ENCODE measurements at places on chromosomes 16 and 17.
A peak's percentile ranks its signal among the peaks of the same experiment; 100 is the strongest.

DNA sequence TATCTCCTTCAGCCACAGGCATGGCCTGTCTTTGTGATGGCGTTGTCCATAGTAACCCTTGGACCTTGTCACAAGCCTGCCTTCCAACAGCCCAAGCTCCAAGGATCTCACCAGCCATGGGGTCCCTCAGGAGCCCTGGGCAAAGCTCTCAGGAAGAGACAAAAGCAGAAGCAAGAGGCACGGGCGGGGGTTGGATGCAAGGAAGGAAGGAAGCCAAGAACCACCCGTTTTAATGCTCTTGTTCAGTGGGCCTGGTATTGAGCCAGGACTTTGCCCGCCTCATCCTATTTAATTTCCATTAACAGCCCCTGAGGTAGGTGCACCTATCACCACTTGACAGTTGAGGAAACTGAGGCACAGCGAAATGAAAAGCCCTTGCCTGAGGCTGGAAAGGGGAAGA, 32.3 kb upstream of the GOSR2 start:
- no peak for DNase-seq

- no peak for DNase-seq
Observed at GRCh38 chr17:74272731-74273201, 1.3 kb upstream of the DNAI2 start.

GRCh38 chr16:84672276-84673202, 24.2 kb downstream of the KLHL36 start:
- DNase-seq, result peak; percentile 34

DNA sequence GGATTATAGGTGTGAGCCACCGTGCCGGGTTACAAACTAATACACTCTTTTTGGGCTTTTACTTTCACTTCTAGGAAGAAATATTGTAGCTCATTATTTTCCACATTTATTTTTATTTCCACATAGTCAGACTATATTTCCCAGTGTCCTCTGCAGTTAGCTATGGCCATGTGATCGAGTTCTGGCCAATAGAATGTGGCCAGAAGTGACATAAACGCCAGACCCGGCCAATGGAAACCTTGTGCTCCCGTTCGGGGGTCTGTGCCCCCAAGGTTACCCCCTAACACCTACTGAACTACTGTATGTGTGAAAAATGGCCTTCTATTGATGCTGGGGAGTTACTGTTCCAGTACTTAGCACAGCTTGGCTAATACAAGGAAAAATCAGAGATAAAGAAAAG, 13.2 kb upstream of the RPTOR start:
- no peak for DNase-seq

- DNase-seq, result no peak
Observed at GRCh38 chr16:3022684-3023414, 893 bp downstream of the HCFC1R1 start.

DNA sequence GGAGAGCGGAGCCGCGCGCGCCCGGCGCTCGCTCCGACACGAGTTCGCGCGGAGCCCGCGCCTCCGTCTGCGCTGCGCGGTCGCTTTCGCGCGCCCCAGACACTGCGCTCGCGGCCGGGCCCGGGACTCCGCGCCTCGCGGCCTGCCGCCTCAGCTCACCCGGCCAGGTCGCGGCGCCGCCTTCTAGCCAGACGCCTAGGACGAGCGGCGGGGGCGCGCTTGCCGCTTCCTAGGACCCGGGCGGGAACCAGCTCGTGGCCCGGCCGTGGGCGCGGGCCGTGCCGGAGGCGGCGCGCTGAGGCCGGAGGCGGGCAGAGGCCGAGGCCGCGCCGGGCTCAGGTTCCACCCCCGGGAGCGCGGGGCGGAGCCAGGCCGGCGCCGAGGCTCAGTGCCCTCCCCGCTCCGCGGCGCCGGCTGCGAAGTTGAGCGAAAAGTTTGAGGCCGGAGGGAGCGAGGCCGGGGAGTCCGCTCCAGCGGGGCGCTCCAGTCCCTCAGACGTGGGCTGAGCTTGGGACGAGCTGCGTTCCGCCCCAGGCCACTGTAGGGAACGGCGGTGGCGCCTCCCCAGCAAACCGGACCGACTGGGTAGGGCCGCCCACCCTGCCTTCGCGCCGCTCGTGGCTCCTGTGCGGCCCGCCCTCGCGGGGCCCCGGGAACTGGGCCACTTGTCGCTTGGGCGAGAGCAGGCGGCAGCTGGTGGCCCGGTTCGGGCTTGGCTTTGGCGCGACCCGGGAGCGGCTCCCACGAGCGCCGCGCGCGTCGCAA, at the start of gene SPHK1:
Gene SPHK1, plus strand, starts transcription at position 388 of the 765 bp plus-strand sequence. CDS start 1,036 bp downstream, outside the sequence.
- DNase-seq, result peak; percentile 46

GRCh38 chr16:67723151-67723910, 4.2 kb upstream of the GFOD2 start:
- DNase-seq, result no peak

- no peak for DNase-seq
Observed at GRCh38 chr17:81461607-81462500, 50.7 kb downstream of the ACTG1 start.

DNA sequence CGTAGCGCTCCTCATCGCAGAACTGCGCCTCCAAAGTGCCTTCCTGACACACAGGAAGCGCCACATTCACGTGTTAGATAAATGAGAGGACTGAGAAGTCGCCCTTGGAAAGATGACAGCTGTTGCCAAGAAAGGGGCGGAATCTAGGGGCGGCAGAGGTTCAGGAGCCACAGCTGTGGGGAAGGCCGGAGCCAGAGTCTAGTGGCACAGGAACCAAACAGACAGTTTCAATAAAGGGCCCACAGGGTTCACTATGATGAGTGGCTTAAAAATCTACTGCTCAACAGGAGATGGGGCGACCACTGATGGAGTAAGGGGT, 4.7 kb downstream of the FLCN start:
- no peak for DNase-seq

GRCh38 chr16:31223044-31223443, 6.1 kb upstream of the PYDC1 start:
- DNase-seq, result no peak

GRCh38 chr16:88938777-88939244, 38.2 kb downstream of the CBFA2T3 start:
- DNase-seq, result no peak

DNA sequence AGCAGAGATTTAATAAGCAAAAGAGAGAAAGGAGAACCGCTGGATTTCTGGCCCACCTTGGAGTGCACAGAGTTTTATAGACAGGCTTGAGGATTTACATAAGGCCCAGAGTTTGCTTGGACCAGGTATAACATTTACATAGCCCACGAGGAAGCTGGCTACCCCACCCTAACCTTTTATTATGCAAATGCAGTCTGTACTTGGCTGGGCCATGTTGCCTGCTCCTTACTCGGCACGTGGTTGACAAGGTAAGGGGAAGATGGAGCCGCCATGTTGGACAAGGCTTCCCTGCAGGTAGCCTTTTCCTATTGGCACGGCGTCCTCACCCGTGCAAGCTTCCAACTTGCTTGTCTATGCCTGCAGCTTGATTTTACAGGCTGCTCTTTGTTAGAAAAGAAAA, 35.2 kb upstream of the HS3ST3A1 start:
- DNase-seq, result no peak

DNA sequence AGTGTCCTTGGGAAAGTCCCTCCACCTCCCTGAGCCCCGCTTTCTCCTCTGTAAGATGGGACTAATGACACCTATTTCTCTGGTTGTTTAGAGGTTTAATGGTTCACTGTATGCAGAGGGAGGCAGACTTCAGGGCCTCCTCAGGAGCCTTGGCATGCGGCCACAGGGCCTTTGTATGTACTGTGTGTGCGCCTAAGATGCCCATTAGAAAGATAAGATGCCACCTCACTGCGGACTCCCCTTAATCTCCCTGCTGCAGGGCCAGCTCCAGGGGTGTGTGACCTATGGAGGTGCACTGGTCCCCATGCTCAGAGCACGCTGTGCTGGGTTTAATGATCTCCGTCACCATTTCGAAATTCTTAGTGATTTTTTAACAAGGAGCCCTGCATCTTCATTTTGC, 59.3 kb downstream of the TMEM235 start:
- DNase-seq, result no peak

DNA sequence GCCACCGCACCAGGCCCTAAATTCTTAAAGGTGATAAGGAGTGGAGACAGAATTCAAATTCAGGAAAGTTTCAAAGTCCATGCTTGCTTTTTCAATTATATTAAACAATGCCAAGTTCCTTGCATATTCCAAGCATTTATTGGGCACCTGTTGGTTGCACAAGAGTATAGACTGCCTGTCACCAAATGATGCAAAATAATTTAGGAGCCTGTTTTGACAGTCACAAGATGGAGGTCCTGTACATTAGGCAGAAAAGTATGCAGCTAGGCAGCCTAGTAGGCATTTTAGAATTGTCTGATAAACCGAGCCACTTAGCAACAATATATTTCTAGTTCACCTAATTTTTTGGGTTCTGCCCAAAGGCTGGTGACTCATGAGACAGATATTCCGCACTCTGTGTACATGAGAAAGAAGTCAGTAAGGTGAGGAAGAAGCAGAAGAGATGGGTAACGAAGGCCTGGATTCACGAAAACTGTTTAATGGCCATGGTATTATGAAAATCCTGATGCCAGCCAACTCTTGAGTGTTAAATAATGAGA, 7.3 kb downstream of the ACACA start:
- DNase-seq, result no peak

- no peak for DNase-seq
Observed at GRCh38 chr16:2827374-2827791, 2.7 kb upstream of the ZG16B start.

GRCh38 chr16:54402270-54402669, 115.7 kb upstream of the IRX3 start:
- DNase-seq, result no peak

- no peak for DNase-seq
Observed at GRCh38 chr17:72046178-72046577, 74.6 kb upstream of the SOX9 start.

DNA sequence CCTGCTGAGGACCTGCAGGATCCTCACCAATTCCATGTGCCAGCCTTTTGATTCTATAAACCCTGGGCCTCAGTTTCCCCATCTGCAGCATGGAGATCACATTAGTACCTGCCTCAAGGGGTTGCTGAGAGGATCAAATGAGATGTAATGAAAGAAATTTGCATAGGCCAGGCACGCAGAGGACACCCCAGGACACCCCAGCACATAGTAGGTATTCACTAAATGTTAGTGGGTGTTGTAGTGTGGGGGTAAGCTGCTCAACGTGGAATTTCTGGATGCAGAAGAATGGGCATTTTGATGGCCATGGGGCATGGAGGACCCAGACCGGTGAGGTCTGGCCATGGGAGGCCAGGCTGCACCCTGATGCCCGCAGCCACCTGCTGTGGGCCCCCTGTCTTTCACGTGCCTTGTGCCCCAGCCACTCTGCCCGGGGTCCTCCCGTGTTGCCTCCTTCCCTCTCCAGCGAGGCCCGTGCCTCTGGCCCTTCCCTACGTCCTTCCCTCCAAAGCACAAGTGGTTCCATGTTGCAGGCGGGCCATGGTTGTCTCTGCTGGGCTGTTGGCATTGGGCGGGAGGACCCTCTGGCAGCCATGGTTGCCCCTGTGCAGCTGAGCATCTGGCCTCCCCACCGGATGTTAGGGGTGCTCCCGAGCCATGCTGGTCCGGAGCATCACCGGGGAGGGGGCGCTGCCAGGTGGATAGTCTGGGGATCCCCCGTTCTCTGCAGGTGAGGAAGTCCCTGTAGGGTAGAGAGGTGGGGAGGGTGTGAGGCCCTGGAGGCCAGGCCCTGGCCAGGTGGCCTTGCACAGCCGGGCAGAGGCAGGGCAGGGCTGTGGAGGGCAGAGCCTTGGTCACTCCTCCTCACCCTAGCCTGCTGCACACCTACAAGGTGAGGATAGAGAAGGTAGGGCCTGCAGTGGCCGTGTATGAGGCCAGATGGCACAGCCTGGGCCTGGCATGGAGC, 8.6 kb downstream of the MAP2K3 start:
- no peak for DNase-seq

GRCh38 chr16:50747207-50747956, 5.5 kb downstream of the CYLD start:
- DNase-seq, result peak; percentile 74

DNA sequence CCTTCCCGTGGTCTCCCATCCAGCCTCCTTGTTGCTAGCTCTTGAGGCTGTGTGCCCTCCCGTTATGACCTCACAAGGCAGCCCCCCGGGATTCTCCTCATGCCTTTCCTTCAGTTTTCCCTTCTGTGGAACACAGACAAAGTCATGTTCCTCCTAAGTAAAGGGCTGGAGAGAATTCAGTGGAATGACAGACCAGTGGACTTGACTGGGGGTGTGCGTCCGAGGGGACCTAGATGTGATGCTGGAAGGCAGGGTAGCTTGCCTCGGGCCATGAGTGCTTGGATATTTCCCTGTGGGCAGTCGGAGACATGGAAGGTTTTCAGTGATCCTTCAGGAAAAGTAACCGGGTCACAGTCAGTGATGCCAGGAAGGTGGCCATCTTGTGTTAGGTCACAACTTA, 240.9 kb downstream of the CCDC182 start:
- DNase-seq, result no peak

DNA sequence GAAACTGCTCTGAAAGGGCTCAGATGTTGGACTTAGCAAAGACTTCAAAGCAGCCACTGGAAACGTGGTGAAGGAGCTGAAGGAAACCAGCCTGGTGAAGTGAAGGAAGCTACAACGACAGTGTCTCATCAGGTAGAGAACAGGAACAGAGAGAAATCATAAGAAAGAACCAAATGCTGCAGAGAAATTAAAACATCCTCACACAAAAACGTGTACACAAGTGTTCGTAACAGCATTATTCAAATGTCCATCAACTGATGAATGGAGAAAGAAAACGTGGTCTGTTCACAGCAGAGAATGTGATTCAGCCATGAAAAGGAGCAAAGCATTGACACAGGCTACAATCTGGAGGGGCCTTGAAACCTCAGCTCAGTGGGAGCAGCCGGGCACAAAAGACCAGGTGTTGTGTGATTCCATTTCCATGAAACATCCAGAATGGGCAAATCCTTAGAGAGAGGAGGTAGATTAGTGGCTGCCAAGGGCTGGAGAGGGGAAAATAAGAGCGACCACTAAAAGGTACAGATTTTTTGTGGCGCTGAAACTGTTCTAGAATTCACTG, 26.9 kb downstream of the IFT140 start:
- no peak for DNase-seq

Data from bone marrow (tissue), 2 donors.